ENCODE measurements at places on chromosomes 5 and 9. TPM values are rescaled to one million over a fixed set of nuclear protein-coding genes. Genes with fewer than 3 reads are reported as not detected.

DNA sequence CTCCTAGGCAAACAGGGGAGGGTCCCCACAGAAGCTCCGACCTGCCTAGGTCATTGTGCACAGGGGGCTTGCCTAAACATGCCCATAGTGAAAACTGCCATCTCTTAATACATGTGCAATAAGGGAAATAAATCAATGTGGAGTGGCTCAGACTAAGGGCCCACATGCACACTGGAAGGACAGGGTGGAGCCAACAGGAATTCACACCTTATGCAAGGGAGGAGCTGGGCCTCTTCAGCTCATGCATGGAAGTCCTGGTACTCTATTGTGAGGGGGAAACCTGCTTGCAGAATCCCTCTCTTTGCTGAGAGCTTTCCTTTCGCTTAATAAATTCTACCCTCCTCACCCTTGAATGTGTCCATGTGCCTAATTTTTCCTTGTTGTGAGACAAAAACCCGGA lies 815.8 kb downstream of the EFNA5 start:
- no peak overlapping the region for H3K27ac ChIP-seq
- no peak overlapping the region for H3K4me3 ChIP-seq
- no peaks in the 10 kb centered on the region for H3K27me3 ChIP-seq
- no peaks in the 10 kb centered on the region for H3K4me1 ChIP-seq
- DNase-seq, result no peak

Gene PCDHB10
- total RNA-seq, result not detected

- peaks cover 5% of the 10 kb centered on the region for H3K27me3 ChIP-seq
- H3K36me3 ChIP-seq, result no peaks in the 10 kb centered on the region
- no peak overlapping the region for H3K4me3 ChIP-seq
These were observed 13.6 kb upstream of the ALDOB start for GRCh38 chr9:101449071-101449721.

Gene LMBRD2
- total RNA-seq, result 11.4 TPM

DNA sequence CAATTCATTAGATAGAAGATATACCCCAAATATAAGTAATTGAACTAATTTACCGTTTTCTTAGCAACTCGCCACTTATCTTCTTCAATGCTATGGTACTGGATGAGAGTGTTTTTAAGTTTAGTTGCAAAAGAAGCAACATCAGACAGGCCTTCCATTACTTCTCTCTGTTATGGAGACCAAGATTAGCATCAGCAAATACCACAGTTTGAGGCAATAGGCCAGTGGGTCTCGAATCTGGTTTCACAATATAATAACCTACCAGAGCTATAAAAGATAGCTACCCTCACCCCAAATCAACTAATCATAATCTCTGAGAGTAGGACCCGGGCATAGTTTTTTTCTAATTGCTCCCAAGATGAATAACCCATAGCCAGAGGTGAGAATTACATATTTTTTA lies 5.1 kb downstream of the STARD4 start:
- no peaks in the 10 kb centered on the region for H3K27me3 ChIP-seq
- no peak overlapping the region for H3K4me3 ChIP-seq
- no peak for DNase-seq
- H3K36me3 ChIP-seq, result no peaks in the 10 kb centered on the region

DNA sequence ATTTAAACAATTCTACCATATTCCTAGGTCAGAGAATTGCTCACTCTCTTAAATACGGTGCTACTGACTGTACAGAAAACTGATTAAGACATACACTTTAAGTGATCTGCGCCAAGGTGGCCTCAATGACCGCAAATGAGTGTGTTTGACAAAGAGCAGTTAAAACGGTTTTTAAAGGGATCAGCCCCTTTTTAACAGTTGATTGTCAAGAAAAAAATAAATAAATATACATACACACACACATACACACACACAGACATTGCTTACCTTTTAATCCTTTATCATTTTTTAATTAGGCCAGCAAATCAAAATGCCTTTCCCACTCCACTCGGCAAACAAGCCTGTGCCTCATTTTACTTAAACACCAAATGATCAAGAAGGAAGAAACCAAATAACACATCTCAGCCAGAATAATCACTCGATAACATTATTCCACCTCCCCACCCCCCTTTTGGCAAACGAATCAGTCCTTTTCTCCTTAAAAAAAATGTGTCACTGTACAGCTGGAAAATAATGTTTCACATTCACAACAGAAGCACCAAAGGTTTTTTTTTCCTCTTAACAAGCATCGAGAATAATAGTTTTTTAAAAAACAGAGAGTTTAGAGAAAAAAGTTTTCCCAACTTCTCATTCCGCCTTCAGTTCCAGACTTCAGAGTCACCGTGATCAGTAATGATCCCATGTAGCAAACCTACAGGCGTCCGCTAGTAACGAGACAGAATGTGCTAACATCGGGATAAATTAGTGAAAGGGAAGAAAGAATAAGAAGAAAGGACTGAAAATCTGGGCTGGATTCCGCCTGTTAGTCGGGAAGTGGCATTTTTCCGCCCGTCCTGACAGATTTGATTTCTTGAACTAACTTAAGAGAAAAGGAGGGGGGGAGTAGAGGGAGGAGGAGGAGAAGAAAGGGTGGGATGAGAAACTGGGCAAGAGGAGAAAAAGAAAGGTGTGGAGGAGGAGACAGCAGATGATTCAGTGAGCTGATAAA lies at the start of gene ZNF608:
TSS of gene ZNF608 (minus strand) at position 712 of the 988 bp plus-strand sequence. CDS start 1,650 bp downstream, outside the sequence.
- H3K4me3 ChIP-seq, result no peak within 1 kb of the TSS
- H3K36me3 ChIP-seq, result no peaks in the 10 kb centered on the region
- H3K4me1 ChIP-seq, result no peaks in the 10 kb centered on the region
- no peak within 1 kb of the TSS for H3K27ac ChIP-seq

Gene LCN6
- total RNA-seq, result not detected
